ENCODE measurements at places on chromosomes 13 and 19. TPM values are rescaled to one million over a fixed set of nuclear protein-coding genes. Genes with fewer than 3 reads are reported as not detected.

- no peak for DNase-seq
Measured at GRCh38 chr19:44850641-44851109, 4.6 kb downstream of the NECTIN2 start.

DNA sequence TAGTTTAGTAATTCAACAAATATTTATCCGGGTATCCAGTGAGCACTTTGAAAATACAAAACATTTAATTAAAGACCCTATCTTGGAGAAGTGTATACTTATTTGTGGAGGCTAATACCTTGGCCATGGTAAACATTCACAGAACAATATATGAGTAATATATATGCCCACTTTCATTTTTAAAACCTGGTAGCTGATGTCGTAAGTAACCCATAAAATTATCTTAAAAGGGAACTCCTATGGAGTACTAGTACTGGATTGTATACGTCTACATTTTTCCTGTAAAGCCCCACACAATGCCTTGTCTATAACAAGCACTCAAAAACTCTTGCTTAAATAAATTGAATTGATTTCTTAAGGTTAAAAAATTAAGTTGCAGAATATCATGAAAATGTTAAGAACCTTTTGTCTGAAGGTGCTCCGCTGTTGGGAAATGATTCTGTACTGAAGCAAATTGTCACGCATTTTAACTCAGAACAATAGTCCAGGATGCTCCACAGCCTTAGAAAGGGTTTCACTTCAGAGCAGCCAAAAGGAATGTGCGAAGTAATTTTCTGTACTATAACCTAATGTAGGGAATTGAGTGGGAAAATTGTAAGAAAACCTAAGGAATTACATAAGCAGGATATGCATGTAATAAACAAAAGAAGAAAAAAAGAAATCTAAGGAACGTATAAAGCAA, 58.9 kb upstream of the C1QTNF9 start:
- no peak for DNase-seq

DNA sequence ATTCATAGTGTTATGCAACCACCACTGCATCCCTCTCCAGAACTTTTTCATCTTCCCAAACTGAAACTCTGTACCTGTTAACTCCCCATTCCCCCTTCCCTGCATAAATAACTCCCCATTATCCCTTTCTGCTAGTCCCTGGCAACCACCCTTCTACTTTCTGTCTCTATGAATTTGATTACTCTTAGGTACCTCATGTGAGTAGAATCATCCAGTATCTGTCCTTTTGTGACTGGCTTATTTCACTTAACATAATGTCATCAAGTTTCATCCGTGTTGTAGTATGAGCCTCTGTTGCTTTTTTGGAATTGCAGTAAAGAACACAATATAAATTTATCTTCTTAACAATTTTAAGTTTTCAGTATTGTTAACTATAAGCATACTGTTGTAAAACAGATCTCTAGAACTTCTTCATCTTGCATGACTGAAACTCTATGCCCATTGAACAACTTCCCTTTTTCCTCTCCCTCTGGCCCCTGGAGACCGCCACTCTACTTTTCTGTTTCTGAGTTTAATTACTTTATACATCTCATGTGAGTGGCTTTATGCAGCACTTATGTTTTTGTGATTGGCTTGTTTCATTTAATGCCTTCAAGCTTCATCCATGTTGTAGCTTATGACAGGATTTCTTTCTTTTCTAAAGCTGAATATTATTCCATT, 87.3 kb upstream of the ABCC4 start:
- DNase-seq = no peak

DNA sequence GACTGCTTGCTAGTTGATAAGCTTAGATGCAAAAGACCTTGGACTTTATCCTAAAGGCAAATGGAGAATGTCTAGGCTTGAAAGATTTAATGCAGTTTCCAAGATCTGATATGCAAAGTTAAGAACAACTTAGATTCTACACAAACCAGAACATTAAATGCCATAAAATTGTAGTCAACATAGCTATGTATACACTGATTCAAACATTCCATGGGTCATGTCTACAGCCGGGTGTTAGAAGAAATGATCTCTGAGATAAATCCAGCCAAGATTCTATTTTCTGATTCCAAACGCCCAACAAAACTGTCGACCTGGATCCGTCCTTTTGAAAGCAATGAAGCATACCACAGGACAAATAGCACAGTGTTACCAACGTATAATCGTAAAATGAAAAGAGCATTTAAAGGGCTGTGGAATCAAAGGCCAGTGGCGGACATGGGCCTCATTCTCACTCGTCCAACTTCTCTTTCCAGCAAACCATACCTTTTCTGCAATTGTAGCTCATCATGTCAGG, 52.7 kb downstream of the KCTD12 start:
- DNase-seq = no peak

DNA sequence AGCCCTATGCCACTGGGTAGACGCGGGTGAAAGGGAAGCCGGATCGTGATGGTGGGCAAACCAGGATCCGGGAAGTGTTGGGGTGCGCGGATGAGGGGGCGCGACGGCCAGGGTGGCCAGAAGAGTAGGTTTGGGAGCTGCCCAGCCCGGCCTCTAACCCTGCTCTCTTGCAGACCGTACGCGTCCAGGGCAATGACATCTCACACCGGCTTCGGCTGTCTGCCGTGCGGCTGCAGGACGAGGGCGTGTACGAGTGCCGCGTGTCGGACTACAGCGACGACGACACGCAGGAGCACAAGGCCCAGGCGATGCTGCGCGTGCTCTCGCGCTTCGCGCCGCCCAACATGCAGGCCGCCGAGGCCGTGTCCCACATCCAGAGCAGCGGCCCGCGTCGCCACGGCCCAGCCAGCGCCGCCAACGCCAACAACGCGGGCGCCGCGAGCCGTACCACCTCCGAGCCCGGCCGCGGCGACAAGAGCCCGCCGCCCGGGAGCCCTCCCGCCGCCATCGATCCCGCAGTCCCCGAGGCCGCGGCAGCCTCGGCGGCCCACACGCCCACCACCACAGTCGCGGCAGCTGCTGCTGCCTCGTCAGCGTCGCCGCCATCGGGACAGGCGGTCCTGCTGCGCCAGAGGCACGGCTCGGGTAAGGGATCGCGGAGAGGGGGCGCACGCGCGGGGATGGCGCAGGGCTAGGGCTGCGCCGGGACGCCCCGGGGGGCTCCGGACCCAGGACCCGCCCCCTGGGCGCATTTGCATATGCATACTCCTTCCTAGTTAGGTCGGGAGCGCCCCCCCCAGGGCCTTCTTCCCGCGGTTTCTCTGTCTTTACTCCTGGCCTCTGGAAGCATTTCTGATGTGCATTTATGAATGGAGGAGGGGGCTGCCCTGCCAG, 4.1 kb downstream of the VSTM2B start:
- no peak for DNase-seq

- peak; percentile 22 for DNase-seq
Measured at GRCh38 chr19:39474139-39474620, 6.5 kb upstream of the TIMM50 start.

DNA sequence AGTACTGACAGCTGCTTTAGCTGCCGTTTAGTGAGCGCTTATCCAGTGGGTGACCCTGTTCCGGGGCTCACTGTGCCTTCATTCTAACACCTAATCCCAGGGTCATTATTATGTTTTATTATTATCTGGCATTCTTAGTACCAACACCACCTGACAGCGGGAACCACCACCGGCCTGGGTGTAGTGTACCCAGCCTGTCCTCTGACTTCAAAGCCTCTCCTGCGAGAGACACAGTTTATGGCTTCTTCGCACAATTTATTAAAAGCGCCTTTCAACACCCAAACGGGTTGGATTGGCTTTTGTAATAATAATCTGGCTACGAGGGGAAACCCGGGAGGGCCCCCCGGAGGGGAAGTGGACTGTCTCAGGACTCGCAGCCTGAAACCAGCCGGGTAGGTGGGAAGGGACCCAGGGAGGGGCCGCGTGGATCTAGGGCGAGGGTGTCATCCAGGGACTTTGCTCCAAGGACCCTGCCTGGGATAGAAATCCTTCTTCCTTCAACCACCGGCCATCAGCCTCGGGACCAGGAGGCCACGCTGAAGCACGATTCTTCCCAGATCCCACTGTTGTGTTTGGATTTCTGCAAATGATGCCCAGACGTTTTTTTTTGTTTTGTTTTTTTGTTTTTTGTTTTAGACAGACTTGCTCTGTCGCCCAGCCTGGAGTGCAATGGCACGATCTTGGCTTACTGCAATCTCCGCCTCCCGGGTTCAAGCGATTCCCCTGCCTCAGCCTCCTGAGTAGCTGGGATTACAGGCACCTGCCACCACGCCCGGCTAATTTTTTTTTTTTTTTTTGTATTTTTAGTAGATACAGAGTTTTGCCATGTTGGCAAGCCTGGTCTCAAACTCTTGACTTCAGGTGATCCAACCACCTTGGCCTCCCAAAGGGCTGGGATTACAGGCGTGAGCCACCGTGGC, 1.6 kb upstream of the ZBTB7A start:
- no peak for DNase-seq

GRCh38 chr19:5805462-5806132, 730 bp downstream of the NRTN start:
- DNase-seq = peak; percentile 24

DNA sequence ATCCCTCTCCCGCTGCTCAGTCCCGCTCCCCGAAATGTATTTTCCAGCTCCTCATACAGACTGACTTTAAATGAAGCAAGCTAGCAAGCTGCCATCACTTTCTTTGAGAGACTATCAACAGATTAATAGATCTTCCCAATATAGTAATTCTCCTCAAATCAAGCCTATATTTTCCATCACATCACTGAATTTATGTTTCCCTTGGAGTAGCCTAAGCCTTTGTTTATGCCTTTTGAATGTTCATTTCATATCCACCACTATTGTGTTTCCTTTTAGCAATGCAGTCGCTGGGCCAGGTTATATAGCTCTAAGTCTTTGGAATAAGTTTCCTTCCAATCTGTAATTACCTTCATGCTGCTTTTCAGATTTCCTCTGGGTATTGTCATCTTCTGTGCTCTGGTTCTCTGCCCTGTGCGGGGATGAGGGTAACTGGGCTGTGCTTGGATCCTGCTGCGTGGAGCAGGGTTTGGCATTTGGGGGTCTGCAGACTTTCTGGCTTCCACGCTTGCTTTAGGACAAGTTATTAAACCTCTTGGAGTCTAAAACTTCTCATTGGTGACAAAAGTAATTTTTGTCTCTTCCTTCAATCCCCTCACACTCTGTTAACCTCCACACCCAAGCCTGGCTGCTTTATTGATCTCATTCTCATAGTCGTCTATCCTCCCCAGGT, 256.9 kb downstream of the DLEU7 start:
- no peak for DNase-seq

- DNase-seq = no peak
Measured at GRCh38 chr19:48499316-48500090, 12.1 kb downstream of the LMTK3 start.

DNA sequence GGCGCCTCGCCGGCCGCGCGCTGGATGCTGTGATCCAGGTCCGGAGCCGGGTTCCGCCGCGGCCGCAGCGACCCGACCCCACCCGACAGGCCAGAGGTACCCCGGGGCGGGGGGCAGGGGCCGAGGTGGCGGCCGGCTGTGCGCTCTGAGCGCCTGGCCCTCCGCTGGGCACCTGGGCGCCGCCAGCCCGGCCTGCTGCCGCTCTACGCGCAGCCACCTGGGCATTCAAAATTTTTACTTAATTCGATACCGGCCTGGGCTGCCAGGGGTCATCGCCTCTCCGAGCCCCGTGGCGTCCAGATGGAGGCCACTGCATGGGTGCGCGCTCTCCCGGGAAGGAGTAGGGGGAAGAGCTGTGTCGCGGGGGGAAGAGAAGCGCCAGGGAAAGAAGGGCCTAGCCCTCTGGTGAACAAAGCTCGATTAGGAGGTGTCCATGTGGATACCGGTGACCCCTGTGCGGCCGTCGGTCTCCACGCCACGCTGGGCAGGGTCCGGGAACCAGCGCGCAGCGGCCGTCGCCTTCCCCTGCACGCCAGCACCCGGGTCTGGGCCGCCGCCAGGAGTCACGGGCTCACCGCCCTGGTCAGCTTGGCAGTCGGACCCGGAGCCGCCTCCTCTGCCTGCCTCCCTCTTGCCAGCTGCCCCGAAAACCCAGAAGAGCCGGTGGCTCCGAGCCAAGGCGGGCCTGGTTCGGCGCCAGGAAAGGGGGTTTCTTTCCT, 666 bp downstream of the BIVM start:
- DNase-seq = peak; percentile 5

DNA sequence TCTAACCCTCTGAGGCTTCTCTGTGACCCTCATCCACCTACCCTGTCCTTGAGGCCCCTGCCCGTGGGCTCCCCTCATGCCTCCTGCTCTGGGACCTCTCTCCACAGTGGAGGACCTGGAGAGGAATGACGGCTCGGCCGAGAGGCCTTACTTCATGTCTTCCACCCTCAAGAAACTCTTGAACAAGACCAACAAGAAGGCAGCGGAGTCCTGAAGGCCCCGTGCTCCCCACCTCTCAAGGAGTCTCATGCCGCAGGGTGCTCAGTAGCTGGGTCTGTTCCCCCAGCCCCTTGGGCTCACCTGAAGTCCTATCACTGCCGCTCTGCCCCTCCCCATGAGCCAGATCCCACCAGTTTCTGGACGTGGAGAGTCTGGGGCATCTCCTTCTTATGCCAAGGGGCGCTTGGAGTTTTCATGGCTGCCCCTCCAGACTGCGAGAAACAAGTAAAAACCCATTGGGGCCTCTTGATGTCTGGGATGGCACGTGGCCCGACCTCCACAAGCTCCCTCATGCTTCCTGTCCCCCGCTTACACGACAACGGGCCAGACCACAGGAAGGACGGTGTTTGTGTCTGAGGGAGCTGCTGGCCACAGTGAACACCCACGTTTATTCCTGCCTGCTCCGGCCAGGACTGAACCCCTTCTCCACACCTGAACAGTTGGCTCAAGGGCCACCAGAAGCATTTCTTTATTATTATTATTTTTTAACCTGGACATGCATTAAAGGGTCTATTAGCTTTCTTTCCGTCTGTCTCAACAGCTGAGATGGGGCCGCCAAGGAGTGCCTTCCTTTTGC, 10.8 kb upstream of the ILF3 start:
- DNase-seq = no peak

DNA sequence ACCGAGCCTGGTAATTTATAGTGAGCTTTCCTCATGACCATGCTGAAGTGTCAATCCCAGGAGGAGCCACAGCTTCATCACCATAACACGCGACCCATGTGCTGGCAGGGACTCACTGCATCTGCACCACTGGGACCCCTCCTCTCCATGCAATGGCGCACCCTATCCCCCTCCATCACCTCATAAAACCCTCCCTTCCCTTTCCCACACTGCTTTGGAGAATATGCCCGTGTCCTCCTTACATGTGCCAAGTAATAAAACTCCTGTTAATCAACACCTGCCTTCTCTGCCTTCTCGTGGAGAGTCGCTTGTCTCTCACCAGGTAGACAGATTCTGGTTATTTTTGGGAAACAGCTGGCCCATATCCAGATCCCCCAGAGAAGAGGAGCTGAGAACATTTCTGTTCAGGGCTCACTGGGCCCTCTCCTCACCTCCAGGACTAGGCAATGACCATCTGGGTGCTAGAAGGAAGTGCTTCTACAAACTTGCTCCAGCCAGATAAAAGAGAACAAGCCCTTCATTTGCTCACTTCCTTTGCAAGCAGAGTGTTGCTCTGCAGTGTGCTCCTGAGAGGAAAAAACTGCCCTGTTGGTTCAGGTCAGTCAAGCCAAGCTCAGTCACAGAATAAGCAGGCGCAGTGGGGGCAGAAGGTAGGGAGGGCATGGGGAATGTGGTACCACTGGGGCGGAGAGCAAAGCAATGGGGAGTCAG, 894.3 kb downstream of the UQCRFS1 start:
- DNase-seq = no peak

GRCh38 chr13:32446773-32447465, 19.0 kb upstream of the N4BP2L1 start:
- no peak for DNase-seq

Gene ATP8B3
- polyA plus RNA-seq = 9.0 TPM

Gene LRRC8E
- 6.9 TPM for polyA plus RNA-seq

Gene DLL3
- polyA plus RNA-seq = 1.3 TPM

Gene PRTN3
- polyA plus RNA-seq = not detected

Gene TEX30
- 9.3 TPM for polyA plus RNA-seq

Gene CPT1C
- 56.1 TPM for polyA plus RNA-seq

Gene KLK15
- not detected for polyA plus RNA-seq

Gene DPY19L3
- 33.2 TPM for polyA plus RNA-seq

Measured in IMR-90 (cell line).